ENCODE measurements at places on chromosomes 1 and 21.
A peak's percentile ranks its signal among the peaks of the same experiment; 100 is the strongest.

- no peak for DNase-seq
Observed at GRCh38 chr1:175822580-175822979, 79.2 kb upstream of the TNR start.

- no peak for DNase-seq
Observed at GRCh38 chr21:18265944-18266343, 21.3 kb downstream of the CHODL start.

- no peak for DNase-seq
Observed at GRCh38 chr1:177650947-177651346, 318.9 kb downstream of the SEC16B start.

DNA sequence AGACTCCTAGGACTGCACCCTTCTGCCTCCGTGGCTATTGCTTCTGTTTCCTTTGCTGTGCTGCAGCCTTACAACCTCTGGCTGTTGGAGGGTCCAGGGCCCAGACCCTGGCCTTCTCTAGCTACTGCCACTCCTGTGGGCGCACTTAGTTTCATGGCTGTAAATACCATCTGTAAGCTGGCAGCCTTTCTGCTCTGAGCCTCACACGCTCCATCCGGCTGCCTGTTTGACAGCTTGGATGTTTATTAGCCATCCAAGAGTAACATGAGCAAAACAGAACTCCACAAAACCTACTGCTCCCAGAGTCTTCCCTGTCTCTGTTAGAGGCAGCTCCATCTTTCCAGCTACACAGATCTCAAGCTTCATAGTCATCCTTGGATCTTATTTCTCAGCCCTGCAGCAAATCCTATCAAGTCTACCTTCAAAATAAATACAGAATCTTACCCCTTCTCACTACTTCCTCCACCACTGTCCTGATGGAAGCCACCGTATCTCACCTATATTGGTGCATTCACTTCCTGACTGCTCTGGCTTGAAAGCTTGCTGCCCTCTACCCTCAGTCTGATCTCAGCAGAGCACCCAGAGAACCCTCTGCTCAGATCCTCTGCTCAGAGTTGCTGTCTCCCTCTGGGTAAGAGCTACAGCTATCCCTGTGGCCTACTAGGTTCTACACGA lies 19.1 kb downstream of the SLC25A33 start:
- DNase-seq: no peak

DNA sequence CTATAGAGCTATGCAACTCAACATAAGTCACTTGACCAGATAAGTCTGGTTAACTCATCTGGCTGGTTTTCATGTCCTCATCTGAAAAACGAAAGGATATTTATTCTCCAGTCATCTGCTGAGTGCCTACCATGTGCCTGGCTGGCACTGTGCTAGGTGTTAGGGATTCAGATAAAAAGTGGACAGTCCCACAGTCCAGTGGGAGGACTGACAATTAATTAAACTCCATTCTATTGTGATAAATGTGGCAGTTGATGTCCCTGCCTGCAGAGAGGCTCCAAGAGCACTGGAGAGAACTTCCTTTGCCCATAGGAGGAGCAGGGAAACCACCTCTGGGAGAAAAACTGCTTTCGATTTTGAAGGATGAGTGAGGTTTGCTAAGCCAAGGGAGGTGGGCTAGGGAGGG lies 5.4 kb downstream of the NUAK2 start:
- peak; percentile 31 for DNase-seq

DNA sequence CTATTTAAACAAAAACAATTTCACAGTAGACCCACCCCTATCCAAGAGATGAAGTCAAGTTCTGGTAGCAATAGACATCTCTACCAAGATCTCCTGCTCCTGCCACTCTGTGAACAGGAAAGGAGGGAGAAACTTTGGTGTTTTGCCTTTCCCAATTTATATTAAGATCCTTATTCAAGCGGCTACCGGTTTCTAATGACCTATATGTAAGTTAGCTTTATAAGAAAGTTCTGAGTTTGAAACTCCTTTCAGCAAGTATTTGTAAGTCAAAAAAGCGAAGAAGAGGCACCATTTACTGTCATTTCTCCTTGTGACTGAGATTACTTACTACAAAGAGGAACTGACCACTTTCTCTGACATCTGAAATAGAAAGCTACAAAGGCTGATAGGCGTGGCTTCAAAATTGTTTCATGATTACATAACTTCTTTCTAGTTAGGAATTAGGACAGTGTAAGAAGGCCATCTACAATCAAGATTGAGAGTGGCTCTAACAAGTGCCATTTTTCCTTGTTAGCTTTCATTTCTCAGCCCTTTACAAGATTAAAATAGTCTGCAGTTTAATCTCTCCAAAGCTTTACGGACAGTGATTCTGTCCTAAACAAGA lies at the start of gene MNDA:
Gene MNDA (plus strand): TSS at position 448 of the 604 bp plus-strand sequence. CDS start 10,803 bp downstream, outside the sequence.
- no peak for DNase-seq

GRCh38 chr1:25091658-25092057 lies 140.6 kb downstream of the SYF2 start:
- no peak for DNase-seq

DNA sequence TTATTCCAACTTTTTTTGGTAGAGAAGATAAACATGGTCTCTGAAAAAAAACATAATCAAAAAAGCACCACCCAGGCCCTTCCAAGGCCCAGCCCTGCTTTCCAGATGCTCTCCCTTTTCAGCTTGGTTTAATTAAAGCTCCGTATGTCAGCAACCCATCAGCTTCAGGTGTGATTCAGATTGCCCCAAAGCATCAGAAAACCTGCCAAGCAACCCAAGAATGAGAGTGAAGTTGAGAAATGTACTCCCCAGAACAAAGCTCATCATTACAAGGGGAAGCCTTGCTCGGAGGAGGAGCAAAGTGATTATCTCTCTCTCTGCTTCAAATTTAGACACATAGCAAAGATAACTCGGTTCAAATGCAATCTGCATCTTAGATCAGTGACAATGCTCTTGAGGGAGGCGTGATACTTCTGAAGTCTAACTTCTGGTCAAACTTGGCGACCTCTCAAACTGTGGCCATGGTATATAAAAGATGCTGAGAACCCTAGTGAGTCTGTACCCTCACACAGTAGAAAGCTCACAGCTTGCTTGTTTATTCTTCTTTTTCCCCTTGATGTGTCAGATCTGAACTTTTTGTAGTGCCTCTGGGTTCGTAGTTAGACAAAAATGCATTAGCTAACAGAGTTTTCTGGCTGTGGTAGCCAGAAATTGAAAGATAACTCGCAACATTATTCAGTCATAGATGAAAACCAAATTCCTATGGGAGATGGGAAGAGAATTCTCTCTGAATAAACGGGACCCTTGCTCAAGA lies 63.3 kb upstream of the ZC3H11B start:
- DNase-seq: no peak

GRCh38 chr1:5896706-5897660 lies 95.2 kb downstream of the NPHP4 start:
- no peak for DNase-seq

DNA sequence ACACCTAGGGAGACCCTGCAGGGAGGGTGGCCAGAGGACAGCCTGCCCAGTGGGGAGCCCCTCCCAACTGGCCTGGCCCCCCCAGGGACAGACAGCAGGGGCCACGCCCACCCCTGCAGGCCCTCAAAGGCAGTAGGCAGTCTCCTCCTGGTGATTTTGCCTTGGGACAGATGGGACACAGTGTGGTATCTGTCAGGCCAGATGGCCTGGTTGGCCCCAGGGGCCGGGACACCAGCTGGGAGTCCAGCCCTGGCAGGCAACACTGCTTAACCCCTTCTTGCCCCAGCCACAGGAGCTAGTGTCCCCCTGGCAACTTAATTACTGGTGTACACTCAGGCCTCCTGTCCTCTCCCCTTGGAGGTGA lies 17.8 kb downstream of the IFFO2 start:
- no peak for DNase-seq

GRCh38 chr1:71502006-71502405 lies 421.2 kb upstream of the ZRANB2 start:
- DNase-seq: no peak

DNA sequence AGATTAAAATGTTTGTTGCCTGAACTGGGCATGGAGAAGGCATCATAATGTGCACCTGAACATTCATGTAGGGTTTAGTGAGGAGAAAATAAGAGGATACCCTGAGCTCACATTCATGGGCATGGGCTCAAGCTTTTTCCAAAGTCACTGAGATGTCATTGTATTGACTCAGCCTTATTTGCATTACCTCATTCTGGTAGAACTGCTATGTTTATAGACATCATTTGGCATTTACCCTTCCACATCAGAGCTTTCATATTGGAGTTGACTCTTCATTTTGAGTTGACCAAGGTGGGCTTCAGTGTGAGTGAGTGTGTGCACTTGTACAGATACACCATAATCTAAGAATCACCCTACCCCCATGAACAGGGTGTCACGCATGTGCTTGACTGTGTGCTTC lies 143.2 kb downstream of the PBX1 start:
- peak; percentile 12 for DNase-seq

DNA sequence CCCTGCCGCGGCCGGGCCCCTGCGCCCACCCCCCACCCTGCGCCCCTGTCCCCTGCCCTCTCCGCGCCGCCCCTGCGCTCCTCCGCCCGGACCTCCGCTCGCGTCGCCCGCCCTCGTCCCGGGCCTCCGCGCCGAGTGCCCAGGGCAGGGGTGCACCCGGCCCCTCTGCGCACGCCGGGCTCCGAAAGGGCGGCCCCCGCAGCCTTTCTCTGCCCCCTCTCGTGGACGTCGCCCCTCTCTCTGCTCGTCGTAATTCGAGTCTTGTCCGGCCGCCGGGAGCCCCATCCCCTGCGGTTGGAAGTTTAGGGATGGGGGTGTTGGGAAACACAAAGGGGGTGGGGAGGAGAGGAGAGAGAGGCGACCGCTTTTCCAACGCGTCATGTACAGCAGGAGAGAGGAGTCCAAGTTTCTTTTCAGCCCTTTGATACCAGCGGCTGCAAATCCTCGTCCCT lies 407 bp downstream of the GALNT2 start:
- no peak for DNase-seq

- DNase-seq: no peak
Observed at GRCh38 chr1:218478336-218478735, 133.2 kb downstream of the TGFB2 start.

DNA sequence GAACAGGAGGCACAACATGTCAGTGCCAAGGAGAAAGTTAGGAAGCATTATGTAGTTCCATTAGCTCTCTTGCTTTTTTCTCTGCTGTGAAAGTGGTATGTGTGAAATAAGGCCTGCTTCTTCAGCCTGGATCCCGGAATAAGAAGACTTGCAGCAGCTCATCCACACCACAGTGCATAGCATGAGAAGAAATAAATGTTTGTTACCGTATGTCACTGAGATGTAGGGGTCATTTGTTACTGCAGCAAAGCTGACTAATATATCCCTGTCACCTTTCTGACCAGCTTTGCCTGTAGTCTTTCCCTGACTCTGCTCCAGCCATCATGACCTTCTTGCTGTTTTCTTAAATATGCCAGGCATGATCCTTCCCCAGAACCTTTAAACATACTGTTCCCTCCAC lies 20.5 kb upstream of the MCOLN3 start:
- no peak for DNase-seq

- DNase-seq: no peak
Observed at GRCh38 chr21:29613021-29613420, 314.3 kb downstream of the BACH1 start.

DNA sequence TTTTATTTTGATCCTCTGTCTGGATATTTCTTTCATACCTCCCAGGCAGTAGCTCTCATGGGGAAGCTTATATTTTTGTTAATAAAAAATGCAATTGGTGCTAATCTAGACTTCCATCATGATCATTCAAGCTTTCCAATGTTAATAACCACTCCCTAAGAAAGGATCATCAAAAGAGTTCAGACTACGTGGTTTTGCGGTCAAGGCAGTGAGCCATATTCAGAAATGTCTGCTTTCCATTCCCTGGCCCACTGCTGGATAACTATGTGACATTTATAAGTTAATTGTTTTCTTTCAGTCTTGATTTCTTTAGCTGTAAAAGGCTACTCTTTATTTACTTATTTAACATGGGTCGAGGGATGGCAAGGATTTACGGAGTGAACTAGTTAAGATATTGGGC lies 414.6 kb downstream of the LMO4 start:
- DNase-seq: no peak

DNA sequence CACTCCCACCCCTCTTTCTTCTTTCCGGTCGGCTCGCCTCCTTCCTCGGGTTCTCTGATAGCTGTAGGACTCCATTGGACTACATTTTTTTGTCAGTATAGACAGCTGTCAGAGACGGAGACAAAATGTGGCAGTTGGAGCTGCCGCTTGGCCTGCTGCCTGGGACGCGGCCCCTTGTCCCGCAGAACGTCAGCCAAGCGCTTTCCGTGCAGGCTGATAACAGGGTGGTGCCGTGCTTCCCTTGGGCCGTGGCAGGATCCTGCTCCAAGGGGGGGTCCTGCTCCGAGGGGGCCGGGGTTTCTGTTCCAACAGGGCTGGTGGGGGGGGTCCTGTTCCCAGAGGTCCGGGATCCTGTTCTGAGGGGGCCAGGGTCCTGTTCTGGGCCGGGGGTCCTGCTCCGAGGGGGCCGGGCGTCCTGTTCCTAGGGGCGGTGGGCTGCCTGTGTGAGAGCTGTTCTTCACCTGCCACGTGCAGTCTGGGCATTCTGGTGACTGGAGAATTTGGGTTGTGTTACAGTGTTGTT lies 4.9 kb downstream of the SKI start:
- DNase-seq: no peak

DNA sequence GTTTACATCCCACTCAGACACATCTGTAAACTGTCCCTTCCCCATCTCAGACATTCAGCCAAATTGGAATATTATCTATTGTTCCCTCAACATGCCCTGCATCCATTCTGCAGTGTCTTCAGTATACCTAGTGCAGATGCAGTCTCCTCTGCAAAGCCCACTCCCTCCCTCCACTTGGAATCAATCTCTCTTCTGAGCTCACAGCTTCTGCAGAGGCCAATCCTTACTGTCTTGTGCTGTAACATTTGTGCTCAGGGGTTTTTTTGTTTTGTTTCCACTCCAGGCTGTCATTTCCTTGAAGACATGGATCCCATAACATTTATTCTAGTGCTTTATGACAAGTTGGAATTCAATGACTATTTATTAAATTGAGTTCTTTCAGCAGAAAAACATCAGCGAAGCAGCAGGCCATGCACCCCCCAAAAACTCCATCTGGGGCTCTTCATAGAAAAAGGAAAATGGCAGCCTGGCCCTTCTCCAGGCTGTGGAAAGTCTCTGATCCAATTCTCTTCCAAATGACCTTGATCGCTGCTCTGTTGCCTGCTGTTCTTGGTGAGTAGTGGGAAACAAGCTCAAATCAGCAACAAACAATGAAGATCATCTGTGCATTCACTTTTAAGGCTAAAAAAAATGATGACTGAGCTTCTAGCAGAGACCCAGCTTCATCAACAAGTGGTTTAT lies 8.7 kb downstream of the C4BPA start:
- DNase-seq: no peak

GRCh38 chr1:183702813-183703198 lies 49.7 kb upstream of the APOBEC4 start:
- no peak for DNase-seq

DNA sequence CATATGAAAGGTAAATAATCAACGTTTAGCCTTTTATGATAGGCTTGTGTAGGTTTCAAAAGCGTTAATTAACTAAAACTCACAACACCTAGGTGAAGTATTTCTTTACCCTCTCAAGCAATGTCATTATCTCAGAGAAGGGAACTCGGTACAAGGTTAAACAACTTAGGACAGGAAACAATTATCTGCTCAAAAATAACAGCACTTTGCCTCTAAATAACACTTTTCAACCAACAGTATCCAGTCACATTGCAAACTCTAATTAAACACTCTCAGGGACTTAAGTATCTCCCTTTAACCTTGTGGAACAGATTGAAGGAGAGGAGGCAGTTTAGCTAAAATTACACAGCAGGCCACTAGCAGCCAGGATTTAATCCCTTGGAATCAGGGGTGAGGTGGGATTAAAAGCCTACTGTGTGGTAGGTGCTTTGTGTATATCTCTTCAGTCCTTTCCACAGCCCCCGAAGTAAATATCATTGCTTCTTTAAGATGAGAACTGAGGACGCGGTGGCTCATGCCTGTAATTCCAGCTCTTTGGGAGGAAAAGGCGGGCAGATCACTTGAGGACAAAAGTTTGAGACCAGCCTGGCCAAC lies 5.2 kb upstream of the AKNAD1 start:
- DNase-seq: no peak
